ENCODE measurements at places on chromosomes 1 and 21. TPM values are rescaled to one million over a fixed set of nuclear protein-coding genes. Genes with fewer than 3 reads are reported as not detected.
A peak's percentile ranks its signal among the peaks of the same experiment; 100 is the strongest.

Gene SDC3
- total RNA-seq = 57.7 TPM

GRCh38 chr1:160741612-160742348 lies 2.7 kb downstream of the SLAMF7 start:
- no peak overlapping the region for H3K4me3 ChIP-seq
- no peak for DNase-seq
- H3K27ac ChIP-seq = no peak overlapping the region
- peaks cover 17% of the 10 kb centered on the region for H3K27me3 ChIP-seq

Gene GSTM4
- total RNA-seq = 19.8 TPM

GRCh38 chr1:107559881-107560280 lies 405.1 kb downstream of the VAV3 start:
- H3K27ac ChIP-seq = no peak overlapping the region
- no peaks in the 10 kb centered on the region for H3K4me1 ChIP-seq
- DNase-seq = no peak
- H3K27me3 ChIP-seq = no peaks in the 10 kb centered on the region
- no peaks in the 10 kb centered on the region for H3K36me3 ChIP-seq

DNA sequence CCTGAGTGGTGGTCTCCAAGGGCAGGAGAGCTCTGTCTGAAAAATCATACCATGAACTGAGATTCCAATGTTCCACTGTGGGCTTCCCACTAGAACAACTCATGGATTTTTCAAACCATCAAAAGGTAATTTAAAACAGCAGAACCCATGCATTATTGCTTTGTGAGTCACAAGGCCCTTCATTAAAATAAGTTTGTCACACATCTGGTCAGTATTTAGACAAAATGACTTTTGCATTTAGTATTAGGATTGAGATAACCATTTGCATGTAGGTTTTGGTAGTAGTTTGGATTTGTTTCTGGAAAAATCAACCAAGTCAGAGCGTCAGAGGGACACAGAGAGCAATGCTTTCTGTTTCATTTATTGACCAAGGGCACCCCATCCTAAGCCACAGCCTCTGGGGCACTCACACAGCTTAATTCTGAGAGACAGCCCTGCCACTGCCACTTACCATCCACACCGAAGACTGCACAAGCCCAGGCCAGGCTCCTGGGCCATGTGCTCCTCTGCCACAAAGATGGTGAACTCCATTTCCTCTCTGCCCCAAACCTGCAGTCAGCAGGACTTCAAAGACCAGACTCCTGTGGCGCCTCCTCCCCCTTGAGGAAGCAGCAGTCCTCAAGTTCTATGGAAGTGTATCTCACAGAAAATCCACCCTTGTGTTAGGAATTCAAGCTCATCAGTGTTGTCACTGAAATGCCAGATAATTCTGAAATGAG lies 132.6 kb upstream of the DUSP10 start:
- peak overlapping the region; percentile 94 for H3K27ac ChIP-seq
- peaks cover 8% of the 10 kb centered on the region for H3K36me3 ChIP-seq
- DNase-seq = peak; percentile 64
- peaks cover 85% of the 10 kb centered on the region for H3K4me1 ChIP-seq
- H3K4me3 ChIP-seq = peak overlapping the region; percentile 31
- no peaks in the 10 kb centered on the region for H3K27me3 ChIP-seq

Gene FBLIM1
- 122 TPM for total RNA-seq

Gene ARID1A
- total RNA-seq = 50.4 TPM

Gene DRAXIN
- not detected for total RNA-seq

Gene MRPL37
- total RNA-seq = 128 TPM

- peaks cover 16% of the 10 kb centered on the region for H3K36me3 ChIP-seq
- peaks cover 4% of the 10 kb centered on the region for H3K27me3 ChIP-seq
- H3K4me1 ChIP-seq = peaks cover 71% of the 10 kb centered on the region
- no peak overlapping the region for H3K4me3 ChIP-seq
- DNase-seq = no peak
Measured at GRCh38 chr1:91792489-91793071, 93.4 kb downstream of the TGFBR3 start.

DNA sequence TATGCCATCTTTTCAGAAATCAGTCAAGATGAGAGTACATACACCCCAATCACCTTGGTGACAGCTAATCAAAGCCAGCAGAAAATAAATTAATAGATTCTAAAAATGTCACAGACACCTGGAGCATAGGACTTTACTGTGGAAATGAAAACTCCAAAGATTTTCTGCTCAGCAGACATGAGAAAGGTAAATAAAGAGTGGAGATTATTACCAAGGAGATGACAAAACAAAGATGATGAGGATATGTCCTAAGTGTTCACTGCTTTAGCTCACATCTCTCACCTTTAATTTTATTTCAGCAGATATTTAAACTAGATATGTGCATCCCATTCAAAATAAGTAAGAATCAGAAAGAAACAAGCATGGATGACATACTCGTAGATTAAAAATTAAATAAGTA lies 14.8 kb upstream of the KCNT2 start:
- no peak overlapping the region for H3K4me3 ChIP-seq
- no peak overlapping the region for H3K27ac ChIP-seq
- DNase-seq = no peak
- no peaks in the 10 kb centered on the region for H3K4me1 ChIP-seq
- H3K36me3 ChIP-seq = no peaks in the 10 kb centered on the region

Gene SLC45A3
- 1.6 TPM for total RNA-seq
